Sigmoid colon (tissue), 7 donors: ENCODE measurements at places on chromosomes 3 and 15. TPM values are rescaled to one million over a fixed set of nuclear protein-coding genes. Genes with fewer than 3 reads are reported as not detected.

AGBL1 gene
- 0.16 TPM for total RNA-seq

DNA sequence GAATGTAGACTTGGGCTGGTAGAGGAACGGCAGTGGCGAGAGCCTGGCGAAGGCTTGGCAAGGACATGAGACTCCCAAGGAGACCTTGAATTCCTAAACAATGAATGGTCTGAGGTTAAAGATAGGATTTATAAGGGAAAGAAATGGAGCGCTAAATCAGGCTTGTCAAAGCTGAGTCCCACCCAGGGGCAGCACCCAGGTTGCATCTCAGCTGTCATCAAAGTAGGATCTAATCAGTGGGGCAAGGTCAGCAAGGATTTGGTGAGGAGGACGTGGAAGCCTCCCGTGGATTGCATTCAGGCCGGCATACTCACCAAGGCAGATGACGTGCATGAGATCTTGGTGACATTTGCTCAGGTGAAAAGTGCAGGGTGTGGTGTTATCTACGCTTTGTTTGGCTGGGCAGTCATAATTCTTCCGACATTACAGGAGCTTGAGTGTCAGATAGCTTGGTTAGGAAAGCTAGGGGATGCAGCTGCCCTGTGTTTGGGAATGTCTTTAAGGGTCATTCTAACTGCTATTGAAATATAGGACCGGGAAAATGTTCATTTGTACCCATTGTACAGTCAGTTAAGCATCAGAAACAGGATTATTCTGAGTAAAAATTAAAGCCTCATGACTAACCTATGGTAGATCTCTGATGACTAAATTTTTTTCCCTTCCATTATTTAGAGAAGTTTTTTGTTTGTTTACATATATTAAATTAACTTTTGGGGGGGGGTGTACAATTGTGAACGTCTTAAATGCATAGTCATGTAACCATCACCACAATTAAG lies 99.4 kb upstream of the TSC22D2 start:
- H3K4me3 ChIP-seq, result no peak overlapping the region
- no peaks in the 10 kb centered on the region for H3K27me3 ChIP-seq
- H3K4me1 ChIP-seq, result no peaks in the 10 kb centered on the region

DNA sequence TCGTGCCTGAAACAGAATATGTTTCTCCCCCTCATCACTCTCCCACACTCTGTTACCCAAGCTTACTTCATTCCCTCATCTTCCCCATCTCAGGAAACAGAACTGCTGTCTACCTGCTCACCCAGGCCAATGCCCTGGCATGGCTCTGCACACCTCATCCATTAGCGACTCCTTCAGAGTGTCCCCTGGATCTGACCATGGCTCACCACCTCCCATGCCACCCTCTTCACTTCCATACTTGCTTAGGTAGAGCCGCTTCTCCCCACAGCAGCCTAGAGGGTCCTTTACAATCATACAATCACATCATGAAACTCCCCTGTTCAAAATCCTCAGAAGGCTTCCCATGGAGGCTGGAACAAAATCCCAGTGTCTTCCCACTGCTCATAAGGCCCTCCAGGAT lies 33.9 kb upstream of the RAD18 start:
- H3K36me3 ChIP-seq, result no peaks in the 10 kb centered on the region
- H3K27me3 ChIP-seq, result no peaks in the 10 kb centered on the region
- H3K4me3 ChIP-seq, result no peak overlapping the region
- H3K4me1 ChIP-seq, result no peaks in the 10 kb centered on the region

GRCh38 chr3:61288446-61288845 lies 37.2 kb upstream of the FHIT start:
- H3K36me3 ChIP-seq, result no peaks in the 10 kb centered on the region
- DNase-seq, result no peak
- H3K4me1 ChIP-seq, result no peaks in the 10 kb centered on the region
- H3K27me3 ChIP-seq, result no peaks in the 10 kb centered on the region
- H3K27ac ChIP-seq, result no peak overlapping the region
- H3K4me3 ChIP-seq, result no peak overlapping the region

- H3K27ac ChIP-seq, result no peak overlapping the region
- H3K36me3 ChIP-seq, result no peaks in the 10 kb centered on the region
- DNase-seq, result no peak
Observed at GRCh38 chr3:86929046-86929445, 61.9 kb downstream of the VGLL3 start.

GRCh38 chr3:70383360-70383831 lies 71.0 kb upstream of the MDFIC2 start:
- no peak overlapping the region for H3K27ac ChIP-seq
- no peak for DNase-seq
- no peaks in the 10 kb centered on the region for H3K4me1 ChIP-seq
- H3K27me3 ChIP-seq, result no peaks in the 10 kb centered on the region

DNA sequence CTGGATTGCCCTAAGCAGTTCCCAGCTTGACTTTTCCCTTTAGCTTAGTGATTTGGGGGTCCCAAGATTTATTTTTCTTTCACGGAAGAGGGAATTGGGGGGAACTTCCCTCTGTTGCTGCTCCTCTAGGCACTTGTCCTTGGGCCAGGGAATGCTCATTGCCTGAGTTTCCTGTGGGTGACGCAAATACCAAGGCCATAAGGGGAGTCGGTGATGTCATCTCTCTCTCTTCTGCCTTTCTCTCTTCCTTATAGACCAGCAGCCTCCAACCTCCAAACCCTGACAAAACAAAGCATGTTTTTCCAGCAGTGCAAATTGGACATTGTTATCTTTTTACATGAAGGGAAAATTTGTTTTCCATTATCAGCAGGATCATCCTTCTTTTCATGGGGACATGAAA lies 120.2 kb downstream of the ITPR1 start:
- no peaks in the 10 kb centered on the region for H3K36me3 ChIP-seq
- no peaks in the 10 kb centered on the region for H3K27me3 ChIP-seq
- no peak overlapping the region for H3K27ac ChIP-seq
- no peaks in the 10 kb centered on the region for H3K4me1 ChIP-seq
- DNase-seq, result no peak
- no peak overlapping the region for H3K4me3 ChIP-seq
